Activated CD4-positive, alpha-beta memory T cell treated with anti-CD3 and anti-CD28 coated beads, Interleukin-2, amount 10 ng/mL, durations not matched to agents 7 days and 5 days (primary cell): ENCODE measurements at places on chromosomes 1 and 21. TPM values are rescaled to one million over a fixed set of nuclear protein-coding genes. Genes with fewer than 3 reads are reported as not detected.

GRCh38 chr1:241738284-241739078, 86.4 kb downstream of the WDR64 start:
- H3K27ac ChIP-seq: no peak overlapping the region
- H3K36me3 ChIP-seq: no peaks in the 10 kb centered on the region
- peaks cover 7% of the 10 kb centered on the region for H3K27me3 ChIP-seq
- no peak overlapping the region for H3K4me3 ChIP-seq

ARMH1 gene
- 21.2 TPM for total RNA-seq

DNA sequence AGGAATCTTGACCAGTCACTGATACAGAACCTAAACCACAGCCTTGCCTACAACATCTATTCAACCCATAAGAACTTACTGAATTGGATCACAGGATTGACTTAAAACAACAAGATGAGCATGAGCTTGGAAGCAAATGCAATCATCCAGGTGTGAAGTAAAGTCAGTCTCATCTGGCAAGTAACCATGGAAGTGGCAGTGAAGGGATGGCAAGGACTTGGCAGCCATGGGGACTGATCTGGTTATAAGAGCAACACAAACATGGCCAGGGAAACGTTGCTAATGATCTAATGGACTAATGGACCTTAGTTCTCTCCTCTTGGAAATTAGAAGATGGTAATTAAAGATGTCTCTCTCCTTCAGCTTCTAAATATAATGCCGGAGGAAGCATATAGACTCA, 133.1 kb downstream of the VAV3 start:
- H3K4me3 ChIP-seq: no peak overlapping the region
- peaks cover 7% of the 10 kb centered on the region for H3K36me3 ChIP-seq
- no peak for DNase-seq
- H3K27me3 ChIP-seq: no peaks in the 10 kb centered on the region

- peaks cover 38% of the 10 kb centered on the region for H3K36me3 ChIP-seq
- DNase-seq: no peak
- no peaks in the 10 kb centered on the region for H3K27me3 ChIP-seq
- H3K4me1 ChIP-seq: peaks cover 17% of the 10 kb centered on the region
- H3K27ac ChIP-seq: no peak overlapping the region
Measured at GRCh38 chr1:11027316-11027715, 14.9 kb downstream of the TARDBP start.
